ENCODE measurements at places on chromosomes 12 and 14.
A peak's percentile ranks its signal among the peaks of the same experiment; 100 is the strongest.

GRCh38 chr12:128929057-128929456, 75.8 kb downstream of the GLT1D1 start:
- DNase-seq = no peak

DNA sequence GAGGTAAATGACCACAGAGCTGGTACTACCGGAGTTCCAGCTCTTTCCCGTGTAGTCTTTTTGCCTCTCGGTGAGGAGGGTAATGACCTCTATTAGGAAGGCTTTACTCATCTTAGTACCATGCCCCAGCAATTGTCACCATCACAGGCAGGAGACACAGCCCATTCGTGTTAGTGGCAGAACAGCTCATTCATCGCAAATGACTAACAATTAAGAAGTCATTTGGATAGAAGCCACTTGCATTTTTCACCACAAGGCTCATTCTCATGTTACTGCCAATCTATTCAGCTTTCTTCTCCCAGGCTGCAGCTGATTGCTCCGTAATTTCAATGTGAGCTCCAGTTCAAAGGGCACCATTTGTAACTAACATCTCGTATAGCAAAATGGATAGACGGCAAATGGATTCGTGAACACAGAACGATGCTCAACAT, 718.8 kb upstream of the TMEM132C start:
- no peak for DNase-seq

DNA sequence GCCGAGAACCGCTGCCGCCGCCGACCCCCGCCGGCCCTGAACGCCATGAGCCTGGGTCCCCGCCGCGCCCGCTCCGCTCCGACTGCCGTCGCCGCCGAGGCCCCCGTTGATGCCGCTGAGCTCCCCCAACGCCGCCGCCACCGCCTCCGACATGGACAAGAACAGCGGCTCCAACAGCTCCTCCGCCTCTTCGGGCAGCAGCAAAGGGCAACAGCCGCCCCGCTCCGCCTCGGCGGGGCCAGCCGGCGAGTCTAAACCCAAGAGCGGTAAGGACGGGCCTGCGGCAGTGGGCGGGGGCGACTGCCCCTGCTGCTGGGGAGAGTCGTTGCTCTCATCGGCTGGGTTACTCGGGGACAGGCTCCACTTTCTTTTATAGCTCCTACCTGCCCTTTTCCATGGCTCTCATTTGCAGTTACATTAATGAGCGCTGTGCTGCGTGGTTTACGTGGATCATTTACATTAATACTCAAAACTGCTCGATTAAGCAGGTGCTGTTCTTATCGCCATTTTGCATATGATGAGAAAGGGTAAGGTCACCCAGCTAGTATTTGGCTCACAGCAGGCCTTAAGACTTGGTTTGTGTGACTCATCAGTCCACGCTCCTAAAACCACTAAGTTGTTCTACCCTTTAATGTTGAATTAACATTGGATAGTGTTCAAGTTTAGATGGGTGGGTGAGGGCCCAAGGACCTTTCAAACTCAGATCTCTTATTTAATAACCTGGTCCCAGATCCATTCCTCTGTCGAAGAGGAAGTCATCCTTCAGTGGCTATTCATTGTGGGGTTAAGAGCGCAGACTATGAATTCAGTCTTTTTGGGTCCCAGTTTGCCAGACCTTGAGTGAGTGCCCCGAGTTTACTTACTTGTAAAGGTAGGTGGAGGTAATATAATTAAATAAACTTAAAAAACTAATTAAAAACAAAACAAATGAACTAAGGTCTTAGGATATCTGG, 823 bp downstream of the RNF10 start:
- DNase-seq = peak; percentile 59

DNA sequence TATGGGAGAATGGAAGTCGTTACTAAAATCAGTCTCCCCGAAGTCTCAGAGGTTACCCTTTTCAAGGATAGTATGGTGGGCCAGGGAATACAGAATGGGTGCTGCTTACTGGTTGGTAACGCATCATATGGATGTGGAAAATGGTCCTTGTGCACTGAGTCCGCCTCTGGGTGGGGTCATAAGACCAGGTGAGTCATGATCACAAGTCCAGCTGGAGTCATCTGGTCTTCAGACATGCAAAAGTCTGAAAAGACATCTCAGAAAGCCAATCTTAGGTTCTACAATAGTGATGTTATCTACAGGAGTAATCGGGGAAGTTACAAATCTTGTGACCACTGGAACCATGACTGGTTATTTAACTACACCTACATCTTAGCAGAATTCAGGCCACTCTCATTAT, 71.9 kb upstream of the TCL1B start:
- DNase-seq = no peak

GRCh38 chr12:43063650-43064049, 474.1 kb upstream of the PRICKLE1 start:
- no peak for DNase-seq

- DNase-seq = no peak
Measured at GRCh38 chr14:49881350-49882001, 11.4 kb upstream of the ARF6 start.

DNA sequence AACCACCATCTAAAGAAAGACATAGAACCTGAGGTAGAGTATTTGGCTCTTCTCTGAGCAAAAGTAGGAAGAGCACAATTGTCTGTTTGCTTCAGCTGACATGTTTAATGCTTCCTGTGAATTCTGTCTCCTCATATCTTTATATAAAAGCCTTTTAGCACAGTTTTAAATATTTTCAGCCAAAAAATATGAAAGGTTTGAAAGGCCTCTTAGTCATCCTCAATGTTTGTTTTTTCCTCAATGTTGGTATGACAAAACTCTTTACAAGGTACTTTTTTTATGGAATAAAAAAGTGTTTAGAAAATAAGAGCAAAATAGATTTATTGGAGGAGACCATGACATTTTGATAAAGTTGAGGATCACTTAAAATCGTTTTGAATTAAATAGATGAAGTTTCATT, 360.9 kb downstream of the NAV3 start:
- DNase-seq = no peak

GRCh38 chr14:39038542-39038941, 64.5 kb downstream of the SEC23A start:
- DNase-seq = no peak

DNA sequence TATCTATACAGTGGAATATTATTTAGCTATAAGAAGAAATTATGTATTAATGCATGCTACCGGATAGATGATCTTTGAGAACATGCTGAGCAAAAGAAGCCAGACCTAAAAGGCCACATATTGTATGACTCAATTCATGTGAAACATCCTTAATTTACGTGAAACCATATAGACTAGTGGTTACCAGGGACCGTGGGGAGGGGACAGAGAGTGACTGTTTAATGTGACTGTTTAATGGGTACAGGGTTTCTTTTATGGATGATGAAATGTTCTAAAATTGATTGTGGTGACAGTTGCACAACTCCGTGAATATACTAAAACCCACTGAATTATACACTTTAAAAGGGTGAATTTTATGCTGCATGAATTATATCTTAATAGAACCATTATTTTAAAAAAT, 8.5 kb upstream of the BCL7A start:
- DNase-seq = no peak

GRCh38 chr12:128951448-128951847, 98.2 kb downstream of the GLT1D1 start:
- no peak for DNase-seq

- no peak for DNase-seq
Measured at GRCh38 chr12:95959107-95959506, 16.0 kb downstream of the AMDHD1 start.

DNA sequence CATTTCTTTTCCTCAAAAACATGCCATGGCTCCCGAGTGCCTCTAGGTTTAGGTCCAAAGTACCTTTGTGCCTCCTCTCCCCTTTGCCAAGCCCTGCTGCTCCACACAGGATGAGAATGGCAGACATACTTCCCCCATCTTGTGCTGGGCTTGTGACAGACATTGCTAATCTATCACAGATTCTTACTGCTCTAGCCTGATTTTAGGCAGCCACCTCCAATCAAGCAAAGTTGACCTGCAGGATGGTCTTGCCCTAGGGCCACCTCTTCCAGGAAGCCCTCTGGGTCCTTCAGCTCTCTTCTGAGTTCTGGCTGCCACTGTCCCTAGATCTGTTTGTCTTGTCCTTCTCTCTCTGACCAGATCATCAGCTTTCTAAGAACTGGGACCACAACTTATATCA, 20.5 kb downstream of the FOXN4 start:
- no peak for DNase-seq

DNA sequence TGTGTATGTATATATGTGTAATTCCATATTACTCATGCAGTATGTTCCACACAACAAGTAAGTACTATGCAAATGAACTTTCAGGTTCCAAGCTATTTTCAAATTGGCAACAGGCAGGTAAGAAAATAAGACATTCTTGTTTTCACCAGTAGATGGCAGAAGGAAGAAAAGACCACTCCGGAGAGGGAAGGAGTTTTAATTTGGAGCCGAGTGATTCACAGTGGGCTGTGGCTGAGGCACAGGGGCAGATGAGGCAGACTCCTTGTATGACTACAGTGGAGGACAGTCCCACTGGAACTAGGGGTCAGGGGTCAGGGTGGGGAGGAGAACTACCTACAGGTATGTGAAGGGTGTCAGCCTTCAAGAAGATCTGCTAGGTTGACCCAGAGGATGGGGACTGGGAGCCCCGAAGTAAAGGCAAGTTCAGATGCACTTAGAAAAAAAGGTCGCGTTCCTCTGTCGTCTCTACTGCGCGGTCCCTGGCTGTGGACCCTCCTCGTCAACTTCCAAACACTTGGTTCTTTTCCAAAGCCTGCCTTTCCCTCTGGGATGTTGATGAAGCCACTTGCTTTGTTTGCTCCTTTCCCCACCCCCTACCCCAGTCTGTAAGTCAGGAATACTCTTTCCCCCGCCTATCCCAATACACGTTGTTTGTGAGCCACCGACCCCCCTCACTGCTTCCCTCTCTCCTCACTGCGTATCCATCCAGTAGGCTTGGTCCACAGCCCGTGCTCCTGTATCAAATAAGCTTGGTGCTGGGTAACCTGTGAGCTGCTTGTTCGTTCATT, 24.1 kb downstream of the DDX47 start:
- peak; percentile 65 for DNase-seq

GRCh38 chr12:109963743-109964429, 32.3 kb downstream of the GIT2 start:
- no peak for DNase-seq

- DNase-seq = no peak
Measured at GRCh38 chr14:89409961-89410360, 7.1 kb downstream of the FOXN3 start.

GRCh38 chr12:6167327-6168280, 32.6 kb upstream of the CD9 start:
- peak; percentile 84 for DNase-seq

DNA sequence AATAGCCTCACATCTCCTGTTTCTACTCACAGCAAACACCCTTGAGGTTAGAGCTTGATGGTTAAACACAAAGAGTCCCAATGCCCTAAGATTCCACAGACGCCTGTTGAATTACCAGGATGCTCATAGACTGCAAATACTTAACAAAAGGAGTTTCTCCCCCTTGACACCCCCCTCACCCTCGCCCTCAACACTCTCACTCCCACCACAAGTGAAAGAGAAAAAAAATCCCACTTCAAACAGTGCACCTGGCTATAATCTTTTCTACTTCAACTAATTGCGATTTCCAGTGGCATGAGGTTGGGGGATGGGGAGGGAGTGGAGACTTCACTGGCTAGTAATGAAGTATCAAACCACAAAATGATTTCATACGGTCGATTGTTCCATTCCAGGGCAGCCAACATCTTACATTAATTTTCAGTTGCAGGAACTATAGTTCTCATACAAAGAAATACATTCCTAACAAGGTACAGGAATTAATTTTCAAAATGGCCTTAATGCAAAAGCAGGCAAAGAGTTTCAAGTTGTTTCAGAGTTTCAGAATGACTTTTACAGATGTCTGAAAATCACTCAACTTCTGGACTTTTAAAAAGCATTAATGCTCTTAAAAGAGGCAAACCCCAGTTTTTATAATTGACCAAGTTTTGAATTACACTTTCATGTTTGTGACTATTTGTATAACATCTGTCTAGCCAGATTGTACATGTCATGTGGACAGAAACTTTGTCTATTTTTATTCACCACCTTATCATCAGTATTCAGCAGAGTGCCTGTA, 390.7 kb downstream of the C12orf75 start:
- DNase-seq = no peak

DNA sequence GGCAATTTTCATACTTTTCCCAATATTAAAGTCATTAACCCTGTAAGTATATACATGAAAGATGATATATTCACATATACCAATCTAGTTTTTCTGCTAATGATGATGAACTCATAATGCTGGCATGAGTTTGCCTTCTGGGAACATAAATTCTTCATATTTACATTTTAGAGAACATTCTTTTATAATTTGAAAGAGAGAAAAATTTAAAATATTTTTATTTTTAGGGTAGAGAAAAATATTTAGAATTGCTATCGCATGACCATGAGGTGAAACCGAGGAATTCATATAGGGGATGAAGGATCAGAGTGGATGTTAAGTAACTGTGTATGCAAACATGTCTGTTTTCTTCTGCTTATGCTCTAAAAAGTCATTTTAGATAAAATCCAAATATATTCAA, 825.3 kb upstream of the FLRT2 start:
- no peak for DNase-seq

- no peak for DNase-seq
Measured at GRCh38 chr12:62866451-62867082, 68.4 kb downstream of the PPM1H start.

GRCh38 chr12:48875944-48876515, 10.4 kb upstream of the RND1 start:
- DNase-seq = no peak

DNA sequence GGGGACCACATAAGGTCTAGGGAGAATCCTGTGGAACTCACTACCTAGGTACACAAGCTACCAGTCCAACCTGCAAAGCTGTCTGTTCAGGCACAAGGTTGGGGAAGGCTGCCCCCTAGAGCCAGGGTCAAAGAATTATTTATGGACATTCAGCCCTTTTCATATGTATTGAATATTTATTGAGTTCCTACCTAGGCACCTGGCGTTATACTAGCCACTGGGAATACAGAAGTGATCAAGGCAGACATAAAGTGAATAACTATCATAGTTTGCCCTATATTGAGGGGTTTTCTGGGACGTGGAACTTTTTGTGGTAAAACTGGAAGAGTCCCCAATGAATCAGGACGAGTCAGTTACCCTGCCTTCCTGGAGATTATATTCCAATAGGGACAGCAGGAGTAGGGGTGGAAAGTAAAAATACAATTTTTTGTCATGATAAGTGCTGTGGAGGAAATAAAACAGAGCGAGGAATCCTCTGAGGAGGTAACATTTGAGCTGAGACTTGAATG, 5.8 kb upstream of the SLC48A1 start:
- peak; percentile 78 for DNase-seq

- no peak for DNase-seq
Measured at GRCh38 chr14:78758333-78758732, 588.2 kb downstream of the NRXN3 start.

DNA sequence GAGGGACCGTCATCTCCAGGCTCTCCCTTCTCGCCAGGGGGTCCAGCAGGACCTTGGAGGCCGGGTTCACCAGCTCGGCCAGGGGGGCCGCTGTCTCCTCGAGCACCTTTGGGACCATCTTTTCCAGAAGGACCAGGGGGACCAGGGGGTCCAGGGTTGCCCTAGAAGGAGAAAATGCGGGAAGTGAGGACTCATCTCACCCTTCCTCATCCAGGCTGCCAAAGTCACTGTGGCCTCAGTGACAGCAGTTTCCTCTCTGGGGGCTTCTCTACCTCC, 15.1 kb downstream of the TMEM106C start:
- DNase-seq = no peak

All from stimulated activated CD8-positive, alpha-beta memory T cell treated with anti-CD3 and anti-CD28 coated beads, Interleukin-4, amount 100 ng/mL, for 48 hours (primary cell).